SJSA1 (cell line): ENCODE measurements at places on chromosomes 2 and 18.

- H3K4me1 ChIP-seq: peaks cover 57% of the 10 kb centered on the region
- H3K27me3 ChIP-seq: no peaks in the 10 kb centered on the region
- H3K27ac ChIP-seq: peak overlapping the region; percentile 100
- H3K4me3 ChIP-seq: peak overlapping the region; percentile 15
These were observed 174.6 kb downstream of the TGIF1 start for GRCh38 chr18:3624546-3624934.

DNA sequence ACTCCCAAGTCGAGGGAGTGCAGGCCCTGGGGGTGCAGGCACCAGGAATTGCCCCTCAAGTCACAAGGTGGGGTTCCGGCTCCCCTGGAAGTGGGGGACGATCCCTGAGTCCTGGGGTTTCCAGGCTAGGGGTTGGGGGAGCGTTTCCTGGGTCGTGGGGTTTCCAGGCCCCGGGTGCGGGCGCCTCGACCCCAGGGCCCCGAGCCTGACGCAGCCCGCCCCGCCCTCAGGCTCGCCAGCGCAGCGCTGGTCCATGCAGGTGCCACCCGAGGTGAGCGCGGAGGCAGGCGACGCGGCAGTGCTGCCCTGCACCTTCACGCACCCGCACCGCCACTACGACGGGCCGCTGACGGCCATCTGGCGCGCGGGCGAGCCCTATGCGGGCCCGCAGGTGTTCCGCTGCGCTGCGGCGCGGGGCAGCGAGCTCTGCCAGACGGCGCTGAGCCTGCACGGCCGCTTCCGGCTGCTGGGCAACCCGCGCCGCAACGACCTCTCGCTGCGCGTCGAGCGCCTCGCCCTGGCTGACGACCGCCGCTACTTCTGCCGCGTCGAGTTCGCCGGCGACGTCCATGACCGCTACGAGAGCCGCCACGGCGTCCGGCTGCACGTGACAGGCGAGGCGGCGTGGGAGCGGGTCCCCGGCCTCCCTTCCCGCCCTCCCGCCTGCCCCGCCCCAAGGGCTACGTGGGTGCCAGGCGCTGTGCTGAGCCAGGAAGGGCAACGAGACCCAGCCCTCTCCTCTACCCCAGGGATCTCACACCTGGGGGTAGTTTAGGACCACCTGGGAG lies 12.0 kb downstream of the SIGLEC15 start:
- H3K36me3 ChIP-seq: no peaks in the 10 kb centered on the region; the same call in 1 of the 2 replicates
- peaks cover 16% of the 10 kb centered on the region for H3K4me1 ChIP-seq
- no peak overlapping the region for H3K4me3 ChIP-seq
- H3K27ac ChIP-seq: no peak overlapping the region
- no peaks in the 10 kb centered on the region for H3K27me3 ChIP-seq

- no peak overlapping the region for H3K4me3 ChIP-seq
- H3K27me3 ChIP-seq: no peaks in the 10 kb centered on the region
- DNase-seq: peak; percentile 51
- no peaks in the 10 kb centered on the region for H3K36me3 ChIP-seq
These were observed 32.4 kb upstream of the VIT start for GRCh38 chr2:36663851-36664695.

DNA sequence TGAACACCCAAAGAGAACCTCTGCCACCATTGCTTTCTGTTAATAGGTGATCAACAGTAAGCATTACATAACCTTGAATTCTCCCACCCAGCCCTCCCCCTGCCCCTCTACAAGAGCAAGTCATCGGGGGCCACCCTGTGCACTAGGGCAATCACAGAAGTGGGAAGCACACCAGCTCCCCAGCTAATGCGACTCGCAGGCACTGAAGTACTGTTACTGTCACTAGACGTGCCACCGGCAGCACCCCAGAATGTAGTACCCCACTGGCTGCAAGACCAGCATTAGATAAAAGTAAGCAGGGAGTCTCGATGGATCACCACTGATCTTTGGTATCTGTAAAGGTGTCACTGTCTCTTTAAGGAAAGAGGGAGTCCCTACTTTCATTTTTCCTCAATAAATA lies 167.6 kb downstream of the FAM210A start:
- H3K4me3 ChIP-seq: no peak overlapping the region
- no peaks in the 10 kb centered on the region for H3K36me3 ChIP-seq
- no peak for DNase-seq
- no peaks in the 10 kb centered on the region for H3K27me3 ChIP-seq

- H3K4me1 ChIP-seq: peaks cover 26% of the 10 kb centered on the region
- peaks cover 14% of the 10 kb centered on the region for H3K36me3 ChIP-seq
- H3K27ac ChIP-seq: no peak overlapping the region
- no peak overlapping the region for H3K4me3 ChIP-seq
- no peak for DNase-seq
These were observed 6.1 kb downstream of the SP100 start for GRCh38 chr2:230422149-230422548.

DNA sequence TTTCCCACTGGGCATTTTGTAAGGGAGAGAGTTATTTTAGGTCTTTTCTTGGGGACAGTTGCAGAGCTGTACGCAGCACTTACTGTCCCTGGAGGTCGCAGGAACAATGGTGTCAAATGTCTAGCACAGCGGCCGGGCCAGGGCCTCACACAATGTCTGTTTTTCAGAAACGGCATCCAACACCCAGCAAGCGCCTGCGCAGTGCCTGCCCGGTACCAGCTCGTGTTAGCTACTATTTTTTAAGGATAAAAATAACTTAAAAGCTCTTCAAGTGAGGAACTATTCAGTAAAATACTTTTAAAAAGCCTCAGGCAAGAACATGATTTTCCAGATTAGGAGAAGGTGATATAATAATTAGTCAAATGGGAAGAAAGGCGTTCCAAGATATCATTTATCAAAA lies 90.0 kb downstream of the MBP start:
- no peaks in the 10 kb centered on the region for H3K36me3 ChIP-seq
- no peaks in the 10 kb centered on the region for H3K27me3 ChIP-seq
- H3K27ac ChIP-seq: no peak overlapping the region
- no peak overlapping the region for H3K4me3 ChIP-seq

DNA sequence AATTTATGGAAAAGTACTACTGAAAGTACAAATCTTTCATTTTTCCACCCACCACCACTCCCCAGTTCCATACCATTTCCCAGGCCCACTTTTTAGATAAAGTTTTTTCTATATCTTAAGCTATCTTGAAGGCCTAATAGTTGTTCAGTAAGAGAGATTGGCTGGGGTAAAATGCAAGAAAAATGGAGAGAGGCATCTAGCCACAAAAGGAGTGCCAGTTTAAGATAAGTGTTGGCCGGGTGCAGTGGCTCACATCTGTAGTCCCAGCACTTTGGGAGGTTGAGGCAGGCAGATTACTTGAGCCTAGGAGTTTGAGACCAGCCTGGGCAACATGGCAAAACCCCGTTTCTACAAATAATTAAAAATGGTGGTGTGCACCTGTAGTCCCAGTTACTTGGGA lies 28.6 kb downstream of the NBEAL1 start:
- no peaks in the 10 kb centered on the region for H3K27me3 ChIP-seq
- no peak for DNase-seq
- H3K4me1 ChIP-seq: no peaks in the 10 kb centered on the region

- no peak for DNase-seq
- H3K36me3 ChIP-seq: no peaks in the 10 kb centered on the region
- H3K4me1 ChIP-seq: no peaks in the 10 kb centered on the region
- no peak overlapping the region for H3K4me3 ChIP-seq
- H3K27me3 ChIP-seq: no peaks in the 10 kb centered on the region
These were observed 668.3 kb downstream of the IRS1 start for GRCh38 chr2:226131299-226131784.

- H3K27ac ChIP-seq: peak overlapping the region; percentile 30
- DNase-seq: peak; percentile 88
- H3K4me3 ChIP-seq: no peak overlapping the region
These were observed 19.2 kb downstream of the CTDP1 start for GRCh38 chr18:79698668-79699335.

DNA sequence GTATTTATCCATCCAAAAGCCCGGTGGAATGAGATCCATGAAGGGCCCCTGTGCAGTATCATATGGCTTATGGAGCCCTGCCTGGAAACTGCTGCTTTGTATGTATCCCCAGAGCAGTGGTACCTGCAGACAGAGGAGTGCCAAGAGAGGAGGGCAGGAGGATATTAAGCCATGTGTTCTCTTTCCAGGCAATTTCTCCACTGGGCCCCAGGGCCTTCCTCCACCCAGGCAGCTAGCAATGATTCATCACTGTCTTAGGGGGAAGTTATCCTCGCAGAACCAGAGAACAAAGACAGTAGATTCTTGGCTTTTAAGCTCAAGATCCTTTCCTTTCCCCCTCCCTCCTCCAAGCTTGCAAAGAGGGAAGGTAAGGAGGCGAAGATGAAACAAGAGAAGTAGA lies 98.1 kb downstream of the LRRC30 start:
- no peaks in the 10 kb centered on the region for H3K4me1 ChIP-seq
- H3K27me3 ChIP-seq: no peaks in the 10 kb centered on the region
- no peak overlapping the region for H3K27ac ChIP-seq
- H3K36me3 ChIP-seq: no peaks in the 10 kb centered on the region
- no peak for DNase-seq

GRCh38 chr2:177612659-177613058 lies 220.1 kb downstream of the AGPS start:
- H3K4me1 ChIP-seq: no peaks in the 10 kb centered on the region
- no peak for DNase-seq
- H3K4me3 ChIP-seq: no peak overlapping the region
- no peak overlapping the region for H3K27ac ChIP-seq

DNA sequence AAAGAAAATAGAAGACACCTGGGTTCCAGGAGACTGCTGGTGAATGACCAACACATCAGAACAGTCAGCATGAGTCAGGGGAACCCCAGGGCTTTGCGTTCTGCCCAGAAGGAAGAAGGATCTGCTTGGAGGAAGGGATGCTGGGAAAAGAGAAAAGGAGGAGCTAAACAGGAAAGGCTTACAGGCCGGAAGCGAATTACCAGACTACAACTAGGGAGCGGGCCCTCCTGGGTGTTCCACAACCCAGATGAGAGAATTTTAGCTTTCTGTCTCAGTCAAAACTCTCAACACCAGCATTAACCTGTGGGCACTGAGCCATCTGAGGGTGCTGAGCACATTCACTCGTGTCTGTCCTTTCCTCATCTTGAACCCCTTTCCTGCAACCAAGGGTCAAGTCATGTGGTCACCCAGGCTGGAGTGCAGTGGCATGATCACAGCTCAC lies 19.2 kb downstream of the CDC42EP3 start:
- no peaks in the 10 kb centered on the region for H3K27me3 ChIP-seq
- peaks cover 64% of the 10 kb centered on the region for H3K36me3 ChIP-seq
- H3K4me1 ChIP-seq: peaks cover 62% of the 10 kb centered on the region
- no peak overlapping the region for H3K4me3 ChIP-seq

- H3K4me3 ChIP-seq: no peak overlapping the region
- no peaks in the 10 kb centered on the region; the same call in 1 of the 2 replicates for H3K27me3 ChIP-seq
- H3K36me3 ChIP-seq: no peaks in the 10 kb centered on the region
- no peak overlapping the region for H3K27ac ChIP-seq
- H3K4me1 ChIP-seq: no peaks in the 10 kb centered on the region
- DNase-seq: no peak
These were observed 12.4 kb downstream of the IGFBP2 start for GRCh38 chr2:216645636-216645950.

GRCh38 chr2:29015701-29016470 lies 34.8 kb downstream of the TOGARAM2 start:
- peaks cover 15% of the 10 kb centered on the region for H3K4me1 ChIP-seq
- H3K4me3 ChIP-seq: no peak overlapping the region
- no peaks in the 10 kb centered on the region for H3K36me3 ChIP-seq
- DNase-seq: no peak
- no peaks in the 10 kb centered on the region for H3K27me3 ChIP-seq
- H3K27ac ChIP-seq: no peak overlapping the region

- no peaks in the 10 kb centered on the region for H3K36me3 ChIP-seq
- DNase-seq: no peak
- H3K27ac ChIP-seq: no peak overlapping the region
- H3K4me1 ChIP-seq: no peaks in the 10 kb centered on the region
These were observed 88.8 kb downstream of the ZCCHC2 start for GRCh38 chr18:62611453-62612288.

GRCh38 chr2:226002438-226002837 lies 602.9 kb downstream of the NYAP2 start:
- H3K4me3 ChIP-seq: no peak overlapping the region
- H3K4me1 ChIP-seq: peaks cover 47% of the 10 kb centered on the region
- H3K27me3 ChIP-seq: no peaks in the 10 kb centered on the region
- no peaks in the 10 kb centered on the region for H3K36me3 ChIP-seq

- H3K27ac ChIP-seq: no peak overlapping the region
- H3K36me3 ChIP-seq: no peaks in the 10 kb centered on the region
- H3K4me3 ChIP-seq: no peak overlapping the region
- no peak for DNase-seq
These were observed 122.9 kb downstream of the ZNF521 start for GRCh38 chr18:25229081-25229480.

DNA sequence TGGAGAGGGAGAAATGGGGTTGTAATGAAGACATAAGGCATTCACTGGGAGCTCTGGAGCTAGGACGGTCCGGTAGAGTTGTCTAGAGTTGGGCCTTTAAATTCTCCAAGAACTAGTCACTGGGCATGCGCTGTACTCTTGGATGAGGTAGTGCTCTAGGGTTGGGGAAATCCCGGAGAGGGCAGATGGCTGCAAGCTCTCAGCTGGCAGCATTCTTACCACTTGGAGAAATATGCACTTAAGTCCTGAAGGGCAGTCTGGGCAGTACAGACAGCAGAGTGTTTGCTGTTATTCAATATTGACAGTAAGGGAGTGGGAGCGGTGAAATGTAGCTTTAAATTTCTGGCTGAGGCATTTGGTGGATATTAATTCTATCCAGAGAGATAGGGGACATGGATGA lies 214.6 kb downstream of the RDH14 start:
- H3K27me3 ChIP-seq: no peaks in the 10 kb centered on the region
- no peaks in the 10 kb centered on the region for H3K36me3 ChIP-seq
- peak; percentile 61 for DNase-seq
- H3K4me3 ChIP-seq: no peak overlapping the region
- H3K27ac ChIP-seq: no peak overlapping the region

DNA sequence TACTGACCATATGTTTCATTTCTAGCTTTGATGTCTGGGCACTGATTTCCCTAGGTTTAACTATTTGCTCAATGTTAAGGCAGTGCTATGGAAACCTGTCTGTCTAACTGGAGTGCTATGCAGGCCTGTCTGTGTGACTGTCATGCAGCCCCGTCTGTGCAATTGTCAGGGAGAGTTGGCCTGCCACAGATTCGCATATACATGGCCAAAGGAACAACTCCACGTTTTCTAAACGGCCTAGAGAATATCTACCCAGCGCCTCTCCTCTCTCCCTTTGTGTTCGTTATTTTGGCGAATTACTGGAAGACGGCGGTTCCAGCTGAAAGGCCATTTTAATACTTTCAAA lies 59.6 kb upstream of the PSME4 start:
- H3K4me3 ChIP-seq: no peak overlapping the region
- no peaks in the 10 kb centered on the region for H3K27me3 ChIP-seq
- no peak for DNase-seq
- H3K36me3 ChIP-seq: no peaks in the 10 kb centered on the region

DNA sequence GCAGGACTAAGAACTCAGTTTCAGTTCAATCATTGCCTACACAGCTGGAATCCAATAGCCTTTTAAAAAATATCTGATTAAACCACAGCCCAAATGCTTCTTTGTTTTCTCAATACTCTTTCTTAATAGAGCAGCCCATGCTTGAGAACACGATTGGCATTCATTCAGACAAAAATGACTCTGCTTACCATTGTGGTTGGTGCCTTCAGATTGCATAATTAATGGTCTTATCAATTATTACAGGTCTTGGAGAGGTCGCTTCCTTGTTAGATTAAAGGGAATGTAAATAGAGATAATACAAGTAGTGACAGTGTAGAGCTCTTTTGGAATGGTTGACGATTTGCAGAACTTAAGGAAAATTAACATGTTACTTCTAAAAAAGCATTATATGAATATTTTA lies 107.2 kb downstream of the RNF152 start:
- H3K36me3 ChIP-seq: no peaks in the 10 kb centered on the region
- DNase-seq: no peak
- H3K4me3 ChIP-seq: no peak overlapping the region
- no peaks in the 10 kb centered on the region for H3K27me3 ChIP-seq

GRCh38 chr18:11167778-11168177 lies 18.4 kb upstream of the PIEZO2 start:
- H3K36me3 ChIP-seq: no peaks in the 10 kb centered on the region
- no peak overlapping the region for H3K4me3 ChIP-seq
- no peak for DNase-seq
- H3K27ac ChIP-seq: no peak overlapping the region
- H3K27me3 ChIP-seq: no peaks in the 10 kb centered on the region
